ENCODE measurements at places on chromosomes 4 and X.

GRCh38 chrX:2767631-2768455 lies 16.0 kb downstream of the XG start:
- DNase-seq, result no peak

- DNase-seq, result no peak
These were observed 2.6 kb upstream of the HMX1 start for GRCh38 chr4:8874003-8874895.

DNA sequence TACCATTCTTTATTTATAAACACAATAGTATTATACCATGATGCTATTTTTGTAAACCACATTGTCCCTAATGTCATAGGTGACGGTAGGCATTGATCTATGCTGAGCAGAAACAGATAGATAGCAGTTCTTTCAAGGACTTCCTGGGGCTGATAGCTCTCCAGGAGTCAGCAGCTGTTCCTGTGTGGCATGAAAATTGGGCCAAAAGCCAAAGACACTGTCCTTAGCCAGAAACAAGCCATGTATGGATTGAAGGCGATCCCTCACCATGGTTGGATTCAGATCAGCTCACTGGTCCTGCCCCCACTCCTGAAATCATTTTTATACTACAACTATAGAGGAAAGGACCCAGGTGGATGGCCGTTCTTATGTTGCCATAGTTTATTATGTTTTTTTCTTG lies 53.6 kb downstream of the DDX60 start:
- DNase-seq, result no peak

GRCh38 chr4:92305148-92305877 lies 1.5 kb downstream of the GRID2 start:
- peak; percentile 4 for DNase-seq

DNA sequence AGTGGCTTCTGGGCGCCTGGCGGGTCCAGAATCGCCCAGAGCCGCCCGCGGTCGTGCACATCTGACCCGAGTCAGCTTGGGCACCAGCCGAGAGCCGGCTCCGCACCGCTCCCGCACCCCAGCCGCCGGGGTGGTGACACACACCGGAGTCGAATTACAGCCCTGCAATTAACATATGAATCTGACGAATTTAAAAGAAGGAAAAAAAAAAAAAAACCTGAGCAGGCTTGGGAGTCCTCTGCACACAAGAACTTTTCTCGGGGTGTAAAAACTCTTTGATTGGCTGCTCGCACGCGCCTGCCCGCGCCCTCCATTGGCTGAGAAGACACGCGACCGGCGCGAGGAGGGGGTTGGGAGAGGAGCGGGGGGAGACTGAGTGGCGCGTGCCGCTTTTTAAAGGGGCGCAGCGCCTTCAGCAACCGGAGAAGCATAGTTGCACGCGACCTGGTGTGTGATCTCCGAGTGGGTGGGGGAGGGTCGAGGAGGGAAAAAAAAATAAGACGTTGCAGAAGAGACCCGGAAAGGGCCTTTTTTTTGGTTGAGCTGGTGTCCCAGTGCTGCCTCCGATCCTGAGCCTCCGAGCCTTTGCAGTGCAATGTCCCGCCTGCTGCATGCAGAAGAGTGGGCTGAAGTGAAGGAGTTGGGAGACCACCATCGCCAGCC lies at the start of gene ATOH1:
Gene ATOH1, plus strand, starts transcription at position 422 of the 663 bp plus-strand sequence. Its CDS starts 174 bp downstream, at position 596.
- peak; percentile 5 for DNase-seq

Measured in SJSA1 (cell line).